T-cell (primary cell): ENCODE measurements at places on chromosomes 13 and 19.

DNA sequence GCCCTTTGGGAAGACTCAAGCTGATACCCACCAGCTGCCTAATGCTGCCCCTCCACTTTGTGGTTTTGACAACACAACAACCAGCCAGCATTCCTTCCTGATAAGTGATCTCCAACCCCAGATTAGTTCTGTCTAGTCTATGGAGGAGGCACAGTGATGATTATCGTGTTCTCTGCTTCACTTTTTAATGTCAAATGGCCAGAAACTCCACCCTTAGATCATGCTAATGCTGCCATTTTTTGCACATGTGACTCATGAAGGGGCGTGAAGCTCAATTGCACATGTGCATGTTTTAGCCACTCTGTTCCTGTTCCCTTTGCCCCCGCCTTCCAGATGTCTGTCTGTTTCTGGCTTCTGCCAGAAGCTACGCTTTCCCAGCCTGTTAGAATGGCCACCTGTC is 199.8 kb downstream of the COG6 start:
- no peak for DNase-seq

DNA sequence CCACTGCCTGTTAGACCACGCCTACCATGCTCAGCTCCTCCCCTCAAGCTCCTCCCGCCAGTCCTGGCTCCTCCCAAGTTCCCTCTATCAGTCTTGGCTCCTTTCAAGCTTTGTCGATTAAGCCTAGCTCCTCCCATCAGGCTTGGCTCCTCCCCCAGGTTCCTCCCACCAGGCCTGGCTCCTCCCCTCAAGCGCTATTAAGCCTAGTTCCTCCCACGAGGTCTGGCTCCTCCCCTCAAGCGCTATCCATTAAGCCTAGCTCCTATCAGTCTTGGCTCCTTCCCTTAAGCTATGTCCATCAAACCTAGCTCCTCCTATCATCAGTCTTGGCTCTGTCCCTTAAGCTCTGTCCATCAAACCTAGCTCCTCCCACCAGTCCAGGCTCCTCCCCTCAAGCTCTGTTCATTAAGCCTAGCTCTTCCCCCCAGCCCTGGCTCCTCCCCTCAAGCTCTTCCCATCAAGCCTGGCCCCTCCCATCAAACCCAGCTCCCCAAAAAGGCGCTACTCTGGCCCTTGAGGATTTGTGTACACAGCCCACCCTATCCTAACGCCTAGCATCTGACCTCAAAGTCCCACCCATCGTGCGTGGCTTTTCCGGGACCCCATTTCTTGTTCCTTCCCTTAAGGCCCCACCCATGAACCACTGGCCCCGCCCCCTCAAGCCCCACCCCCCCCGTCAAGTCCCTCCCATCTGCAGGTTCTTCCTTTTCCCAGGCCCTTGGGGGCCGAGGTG is 10.0 kb downstream of the CAMSAP3 start:
- no peak for DNase-seq

DNA sequence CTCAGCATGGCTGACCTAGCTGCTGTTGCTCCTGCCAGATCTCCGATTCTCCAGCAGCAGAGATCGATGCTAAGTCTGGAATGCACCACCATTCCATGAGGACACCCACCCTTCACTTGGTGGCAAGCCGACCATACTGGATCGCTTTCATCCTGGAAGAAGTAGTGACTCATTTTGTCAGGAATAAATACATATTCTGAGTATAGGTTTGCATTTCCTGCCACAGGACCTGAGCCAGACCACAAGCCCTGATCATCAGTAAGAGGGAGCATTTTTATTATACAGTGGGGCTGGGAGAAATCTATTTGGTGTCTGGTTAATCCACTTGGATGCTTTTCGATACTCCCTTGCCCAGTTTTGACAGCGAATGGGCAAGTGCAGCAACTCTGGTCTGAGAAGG is 10.9 kb upstream of the KCTD15 start:
- DNase-seq: no peak

GRCh38 chr13:64477146-64477545 is 2753.0 kb downstream of the PCDH9 start:
- no peak for DNase-seq

GRCh38 chr19:49879243-49879963 is 1.9 kb downstream of the TBC1D17 start:
- no peak for DNase-seq

GRCh38 chr13:109468123-109468522 is 318.3 kb downstream of the IRS2 start:
- no peak for DNase-seq

DNA sequence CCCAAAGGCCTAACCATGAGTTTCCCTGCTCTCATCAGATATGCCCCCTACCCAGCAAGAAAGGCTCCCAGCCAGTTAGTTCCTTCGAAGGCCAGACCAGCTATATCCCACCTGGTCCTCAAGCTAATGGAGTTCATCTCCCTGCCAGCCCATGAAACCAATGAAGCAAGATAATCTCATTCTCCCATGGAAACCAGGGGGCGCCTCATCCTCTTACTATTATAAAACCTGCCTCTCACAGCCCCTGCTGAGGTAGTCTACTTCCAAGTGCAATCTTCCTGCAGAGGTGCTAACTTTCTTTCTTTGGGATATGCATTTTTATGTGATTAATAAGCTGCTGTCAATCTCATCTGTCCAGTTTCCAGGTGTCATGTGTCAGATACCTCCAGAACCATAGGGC is 34.0 kb upstream of the ZNF573 start:
- no peak for DNase-seq

GRCh38 chr13:33867472-33867871 is 49.5 kb downstream of the RFC3 start:
- no peak for DNase-seq

GRCh38 chr19:40217027-40217810 is 965 bp downstream of the TTC9B start:
- DNase-seq: no peak

DNA sequence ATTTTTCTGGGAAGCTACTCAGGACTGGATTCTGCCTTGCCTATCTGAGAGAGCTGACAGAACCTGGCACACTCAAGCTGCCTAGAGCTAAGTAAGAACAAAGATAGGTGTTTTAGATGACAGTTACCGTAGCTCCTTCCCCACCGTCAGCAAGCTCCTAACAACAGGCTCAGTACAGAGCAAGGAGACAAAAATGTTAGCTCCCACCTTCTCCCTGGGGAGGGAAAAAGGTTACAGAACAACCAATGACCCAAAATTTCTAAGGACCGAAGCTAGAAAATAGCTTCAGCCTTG is 1058.2 kb upstream of the PCDH20 start:
- no peak for DNase-seq

GRCh38 chr13:100300243-100300642 is 211.3 kb downstream of the PCCA start:
- DNase-seq: no peak

GRCh38 chr13:77584106-77584505 is 48.6 kb downstream of the SCEL start:
- DNase-seq: no peak

- DNase-seq: no peak
These were observed 17.2 kb downstream of the MBNL2 start for GRCh38 chr13:97239306-97239705.

DNA sequence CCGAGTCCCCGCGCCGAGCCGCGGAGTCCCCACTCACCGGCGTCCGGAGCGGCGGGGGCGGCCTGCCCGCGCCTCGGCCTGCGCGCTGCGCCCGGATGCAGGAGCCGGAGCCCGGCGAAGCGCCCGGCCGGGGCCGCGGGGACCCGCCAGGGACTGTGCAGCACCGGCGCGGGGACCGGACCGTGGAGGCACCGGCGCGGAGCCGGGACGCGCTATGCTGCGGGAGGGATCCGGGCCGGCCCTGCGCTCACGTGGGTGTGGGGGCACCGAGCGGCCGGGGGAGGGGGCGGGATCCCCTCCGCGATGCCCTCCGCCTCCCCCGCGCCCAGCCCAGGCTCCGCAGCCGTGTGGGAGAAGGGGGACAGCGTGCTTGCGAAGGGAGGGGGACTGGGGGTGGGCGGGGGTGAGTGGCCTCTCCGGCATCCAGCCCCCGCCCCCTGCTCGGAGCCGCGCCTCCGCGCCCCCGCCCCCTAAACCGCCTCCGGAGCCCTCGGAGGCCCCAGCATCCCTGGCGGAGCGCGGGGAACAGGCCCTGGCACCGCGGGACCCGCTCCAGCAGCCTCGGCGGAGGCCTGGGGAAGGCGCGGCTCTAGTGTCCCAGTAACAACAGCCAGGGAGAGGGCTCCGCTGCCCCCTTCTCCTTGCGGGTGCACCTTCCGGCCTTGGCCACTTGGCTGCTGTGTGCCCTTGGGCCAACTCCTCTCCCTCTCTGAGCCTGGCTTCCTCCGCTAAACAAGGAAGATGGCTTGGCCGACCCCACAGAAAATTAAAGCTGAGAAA is at the start of gene SLC1A6:
TSS of gene SLC1A6 (minus strand) at position 389 of the 780 bp plus-strand sequence. CDS start 6,954 bp downstream, outside the sequence.
- DNase-seq: no peak

GRCh38 chr13:44388427-44389059 is 14.9 kb downstream of the SERP2 start:
- DNase-seq: no peak

DNA sequence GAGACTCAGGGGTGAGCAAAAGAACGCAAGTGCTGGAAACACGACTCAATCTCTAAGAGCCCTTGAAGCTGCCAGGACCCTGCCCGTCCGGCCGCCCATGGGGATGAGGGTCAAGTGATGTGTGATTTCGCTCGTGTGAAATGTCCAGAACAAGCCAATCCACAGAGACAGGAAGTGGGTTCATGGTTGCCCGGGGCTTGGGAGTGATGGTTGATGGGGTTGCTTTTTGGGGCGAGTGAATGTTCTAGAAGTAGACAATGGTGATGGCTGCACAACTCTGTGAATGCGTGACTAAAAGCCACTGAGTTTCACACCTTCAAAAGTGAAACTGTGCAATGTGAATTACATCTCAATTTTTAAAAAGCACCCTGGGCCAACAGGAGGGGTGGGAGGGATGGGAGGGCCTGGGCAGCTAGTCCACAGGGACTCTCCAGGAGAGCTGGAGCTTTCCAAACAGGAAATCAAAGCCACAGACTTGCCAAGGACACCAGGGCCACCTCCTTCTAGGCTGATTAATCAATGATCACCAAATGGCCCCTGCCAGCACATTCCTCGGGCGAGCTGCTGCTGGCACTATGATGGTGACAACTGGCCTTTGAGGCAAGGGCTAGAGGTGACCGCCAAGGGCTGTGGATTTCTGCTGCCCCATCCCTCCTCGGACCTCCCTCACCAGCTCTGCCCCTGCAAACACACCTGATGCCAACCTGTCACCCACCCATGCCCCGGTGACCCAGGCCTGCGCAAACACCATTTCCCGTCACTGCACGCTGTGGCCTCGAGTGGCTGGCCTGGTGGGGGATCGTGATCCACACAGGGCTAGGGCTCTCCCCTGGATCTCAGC is 14.0 kb downstream of the DPP9 start:
- no peak for DNase-seq

GRCh38 chr19:10502524-10503001 is 593 bp downstream of the KEAP1 start:
- peak; percentile 81 for DNase-seq
